ENCODE measurements at places on chromosomes 11 and 22.

- DNase-seq, result no peak
Observed at GRCh38 chr22:36569999-36570398, 41.0 kb upstream of the EIF3D start.

- no peak for DNase-seq
Observed at GRCh38 chr11:68542617-68543016, 82.1 kb downstream of the PPP6R3 start.

DNA sequence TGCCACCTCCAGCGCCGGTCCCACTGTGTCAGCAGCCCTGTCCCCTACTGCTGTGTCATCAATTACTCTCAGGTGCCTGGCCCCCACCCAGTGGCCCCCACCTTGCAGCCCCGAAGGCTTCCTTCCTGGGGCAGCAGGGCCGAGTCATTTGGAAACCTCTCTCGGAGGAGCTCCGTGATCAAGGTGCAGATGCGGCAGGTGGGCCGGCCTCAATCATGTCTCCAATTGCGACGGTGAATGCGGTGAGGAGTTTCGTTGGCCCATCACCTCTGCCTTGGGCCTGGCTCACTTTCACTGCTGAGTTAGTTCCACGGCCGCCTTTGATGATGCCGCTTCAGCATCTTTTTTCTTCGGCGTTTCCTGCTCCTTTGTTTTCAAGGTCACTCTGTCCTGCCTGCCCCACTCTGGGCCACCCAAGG is 11.3 kb upstream of the CXCR5 start:
- peak; percentile 61 for DNase-seq

GRCh38 chr11:34049028-34049427 is 2.5 kb upstream of the CAPRIN1 start:
- DNase-seq, result no peak

DNA sequence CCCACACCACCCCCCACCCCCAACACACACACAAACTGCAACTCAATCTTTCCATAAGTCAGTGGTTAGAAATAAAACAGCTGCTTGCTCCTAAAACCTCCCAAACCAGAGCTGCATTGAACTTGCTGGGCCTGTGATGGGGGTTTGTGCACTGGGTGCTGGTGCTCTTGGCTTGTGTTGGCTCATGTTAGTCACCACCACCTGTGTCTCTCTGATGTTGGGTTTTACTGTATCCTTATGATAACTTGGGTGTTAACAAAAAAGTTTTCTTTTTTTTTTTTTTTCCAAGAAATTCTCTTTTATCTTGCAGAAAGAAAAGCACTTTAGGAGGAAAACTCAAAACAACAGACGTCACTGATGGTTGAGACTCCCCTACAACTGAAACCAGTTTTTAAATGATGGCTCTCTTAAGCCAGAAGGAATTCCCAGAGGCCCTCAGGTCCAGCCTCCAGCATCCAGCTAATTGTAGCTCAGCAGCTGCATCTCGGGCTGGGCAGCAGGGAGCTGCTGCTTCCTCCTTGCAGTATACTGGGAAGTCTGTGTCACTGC is 79.9 kb upstream of the DRD2 start:
- DNase-seq, result no peak

- DNase-seq, result no peak
Observed at GRCh38 chr11:75497788-75498409, 27.8 kb downstream of the GDPD5 start.
